ENCODE measurements at places on chromosomes 5 and 9.

GRCh38 chr9:130482463-130482862, 37.7 kb downstream of the ASS1 start:
- no peak for DNase-seq

GRCh38 chr5:19977099-19977498, 10.9 kb downstream of the CDH18 start:
- peak; percentile 94 for DNase-seq

- DNase-seq: no peak
These were observed 357.7 kb downstream of the NPR3 start for GRCh38 chr5:33068786-33069185.

GRCh38 chr5:52825826-52826225, 38.1 kb downstream of the ITGA1 start:
- DNase-seq: no peak

DNA sequence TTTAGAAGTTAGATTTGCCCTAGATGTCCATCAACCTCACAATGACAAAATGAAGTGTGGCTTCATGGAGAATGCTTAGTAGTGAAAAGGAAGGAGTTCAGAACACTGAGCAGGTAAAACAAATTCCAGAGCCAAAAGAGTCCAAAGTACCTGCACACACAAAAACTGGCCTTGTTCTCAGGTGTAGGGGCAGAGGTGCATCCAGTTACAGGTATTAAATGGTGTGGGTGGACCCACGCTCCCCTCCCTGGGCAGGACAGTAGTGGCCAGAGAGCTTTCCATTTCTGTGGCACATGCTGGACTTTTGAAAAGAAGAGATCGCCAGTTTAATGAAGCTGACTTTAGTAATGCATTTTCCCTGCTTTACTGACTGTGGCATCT, 47.2 kb downstream of the SECISBP2 start:
- no peak for DNase-seq

DNA sequence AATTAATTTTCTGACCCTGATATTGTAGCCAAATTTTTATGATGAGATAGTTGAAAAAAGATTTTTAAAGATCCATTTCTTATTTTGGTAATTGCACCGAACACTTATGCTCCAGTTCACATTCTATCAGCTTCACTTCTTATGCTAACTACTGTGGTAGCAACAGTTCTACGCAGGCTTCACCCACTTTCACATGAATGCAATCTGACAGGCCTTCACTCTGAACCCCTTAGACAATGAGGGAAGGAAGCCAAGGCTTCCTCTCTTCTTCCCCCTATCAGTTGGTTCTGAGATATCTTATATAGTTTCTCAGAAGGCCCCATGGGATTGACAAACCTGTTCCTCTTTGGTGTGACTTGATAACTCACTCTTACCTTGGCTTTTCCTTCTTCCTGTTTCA, 185.8 kb downstream of the CETN3 start:
- DNase-seq: no peak

- DNase-seq: no peak
These were observed 199.6 kb downstream of the DCP2 start for GRCh38 chr5:113176196-113176595.

DNA sequence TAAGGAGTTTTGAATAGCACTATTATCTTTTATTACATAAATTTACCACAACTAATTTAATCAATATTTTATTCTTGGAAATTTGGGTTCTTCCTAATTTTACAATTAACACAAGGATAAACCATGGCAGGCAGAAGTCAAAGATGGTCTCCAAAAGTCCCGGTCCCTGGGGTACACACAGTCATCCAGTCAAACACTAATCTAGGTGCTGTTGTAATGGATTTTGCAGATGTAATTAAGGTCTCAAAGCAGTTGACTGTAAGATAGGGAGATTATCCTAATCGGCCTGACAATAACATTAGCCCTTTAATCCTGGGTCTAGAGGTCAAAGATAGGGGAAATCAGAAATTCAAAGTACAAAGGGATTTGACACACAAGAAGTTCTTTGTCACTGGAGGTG, 57.5 kb upstream of the HTR1A start:
- no peak for DNase-seq

- no peak for DNase-seq
These were observed 626.7 kb downstream of the CCDC171 start for GRCh38 chr9:16179566-16179965.

- DNase-seq: no peak
These were observed at the start of gene PLPP7 for GRCh38 chr9:131289301-131290035. PLPP7 (plus strand) TSS chr9:131289723; CDS start chr9:131289998, 275 bp downstream.

- DNase-seq: no peak
These were observed 139.4 kb downstream of the ATG10 start for GRCh38 chr5:82111191-82111590.

- no peak for DNase-seq
These were observed 83.0 kb upstream of the FCN1 start for GRCh38 chr9:135000647-135001245.

- no peak for DNase-seq
These were observed 401.2 kb downstream of the IRX1 start for GRCh38 chr5:3996707-3997336.

- DNase-seq: no peak
These were observed 167.7 kb upstream of the MRPS30 start for GRCh38 chr5:44640945-44641456.

- DNase-seq: peak; percentile 23
These were observed 372.8 kb upstream of the SLC30A5 start for GRCh38 chr5:68720884-68721610.

DNA sequence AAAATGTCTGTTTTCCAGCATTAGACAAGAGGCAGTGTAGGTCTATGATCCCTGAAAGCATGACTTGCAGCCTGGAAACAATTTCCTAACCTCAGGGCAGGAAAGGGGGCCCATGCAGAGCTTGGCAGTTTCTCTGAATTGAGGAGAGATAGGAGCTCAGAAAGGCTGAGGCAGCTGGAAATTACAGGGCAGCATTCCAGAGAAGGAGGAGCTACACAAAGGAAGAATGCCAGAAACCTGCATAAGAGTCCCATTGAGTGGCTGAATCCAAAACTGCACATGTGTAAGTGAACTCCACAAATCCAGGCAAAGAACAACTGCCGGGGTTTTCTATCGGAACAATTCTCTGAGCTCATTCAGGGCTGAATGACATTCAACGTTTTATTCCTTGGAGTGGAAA, 346.8 kb downstream of the PIK3R1 start:
- peak; percentile 61 for DNase-seq

DNA sequence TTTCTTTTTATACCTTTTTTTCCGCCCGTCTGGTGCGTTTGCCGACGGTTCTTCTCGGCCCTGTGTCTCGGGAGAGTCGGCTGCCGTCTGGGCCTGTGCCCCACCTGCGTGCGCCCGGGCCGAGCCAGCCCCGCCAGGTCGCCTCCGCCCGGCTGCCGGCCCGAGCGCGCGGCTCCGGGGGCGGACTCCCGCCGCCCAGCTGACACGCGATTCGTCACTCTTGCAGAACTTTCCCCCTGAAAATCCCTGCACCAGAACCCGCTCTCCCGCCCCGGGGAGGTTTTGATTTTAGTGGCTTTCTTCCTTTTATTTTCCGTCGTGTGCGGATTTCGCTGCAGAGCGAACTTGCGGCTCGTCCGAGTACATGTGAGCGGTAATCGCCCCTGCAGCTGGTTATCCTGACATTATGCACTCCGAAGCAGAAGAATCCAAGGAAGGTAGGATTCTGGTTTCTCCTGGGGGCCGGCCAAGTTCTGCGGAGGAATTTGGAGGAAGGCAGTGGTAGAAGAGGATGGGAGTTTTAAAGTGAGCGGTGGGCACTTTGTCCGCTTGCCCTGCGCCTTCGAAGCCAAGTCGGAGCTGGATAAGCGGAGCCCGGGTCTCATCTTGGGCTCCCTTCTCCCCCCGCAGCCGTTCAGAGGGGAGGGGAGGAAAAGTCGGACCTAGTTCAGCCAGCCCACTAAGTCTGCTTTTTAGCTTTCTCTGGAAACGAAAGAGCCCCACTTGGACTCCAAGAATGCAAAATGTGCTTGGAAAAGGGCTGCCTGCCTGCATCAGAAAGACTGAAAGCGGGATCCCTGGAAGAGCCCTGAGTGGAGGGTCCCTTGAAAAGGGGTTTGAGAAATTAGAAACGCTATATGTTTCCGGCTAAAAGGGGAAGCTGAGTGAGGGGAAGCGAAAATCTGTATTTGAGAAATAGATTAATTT, at the start of gene TNFAIP8:
TNFAIP8 (plus strand) TSS at position 335 of the 927 bp plus-strand sequence; CDS start at position 407, 72 bp downstream.
- DNase-seq: no peak

- no peak for DNase-seq
These were observed 462.6 kb upstream of the PAPPA start for GRCh38 chr9:115690786-115691496.

- DNase-seq: no peak
These were observed 16.0 kb downstream of the CTSL start for GRCh38 chr9:87741891-87742290.

DNA sequence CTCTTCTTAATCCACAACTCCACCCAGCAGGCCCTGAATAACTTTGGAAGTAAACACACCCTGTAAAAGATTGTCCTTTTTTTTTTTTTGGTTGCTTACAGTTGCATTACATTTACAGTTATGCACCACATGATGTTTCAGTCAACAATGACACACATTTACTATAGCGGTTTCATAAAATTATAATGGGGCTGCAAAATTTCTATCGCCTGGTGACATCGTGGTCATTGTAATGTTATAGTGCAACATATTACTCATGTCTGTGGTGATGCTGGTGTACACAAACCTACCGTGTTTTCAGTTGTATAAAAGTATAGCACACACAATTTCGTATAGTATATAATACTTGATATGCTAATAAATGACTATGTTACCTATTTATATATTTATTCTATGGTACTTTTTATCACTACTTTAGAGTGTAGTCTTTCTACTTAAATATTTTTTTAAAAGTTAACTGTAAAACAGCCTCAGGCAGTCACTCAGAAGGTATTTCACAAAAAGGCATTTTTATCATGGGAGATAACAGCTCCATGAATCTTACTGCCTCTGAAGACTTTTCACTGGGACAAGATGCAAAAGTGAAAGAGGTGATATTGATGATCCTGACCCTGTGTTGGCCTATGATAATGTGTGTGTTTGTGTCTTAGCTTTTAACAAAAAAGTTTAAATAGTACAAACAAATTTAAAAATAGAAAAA, 695.4 kb upstream of the CDH18 start:
- no peak for DNase-seq

DNA sequence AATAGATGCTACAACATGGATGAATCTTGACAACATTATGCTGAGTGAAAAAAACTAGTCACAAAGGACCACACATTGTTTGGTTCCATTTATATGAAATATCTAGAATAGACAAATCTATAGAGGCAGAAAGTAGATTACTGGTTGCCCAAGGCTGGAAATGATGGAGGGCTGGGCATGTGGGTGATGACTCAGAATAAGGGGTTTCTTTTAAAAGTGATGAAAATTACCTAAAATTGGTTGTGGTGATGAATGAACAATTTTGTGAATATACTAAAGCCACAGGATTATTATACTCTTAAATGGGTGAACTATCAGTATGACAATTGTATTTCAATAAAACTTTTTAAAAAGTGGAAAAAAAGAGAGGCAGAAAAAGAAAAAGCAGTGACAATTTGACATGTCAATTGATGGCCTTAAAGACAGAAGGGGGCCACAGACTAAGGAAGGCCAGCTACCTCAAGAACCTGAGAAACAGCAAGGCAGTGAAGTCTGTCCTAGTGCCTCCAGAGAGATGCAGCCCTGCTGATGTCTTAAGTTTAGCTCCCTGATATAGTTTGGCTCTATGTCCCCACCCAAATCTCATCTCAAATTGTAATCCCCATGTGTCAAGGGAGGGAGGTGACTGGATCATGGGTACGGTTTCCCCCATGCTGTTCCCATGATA, 182.7 kb downstream of the PIK3R1 start:
- DNase-seq: no peak

- DNase-seq: no peak
These were observed 14.8 kb downstream of the PDGFRB start for GRCh38 chr5:150140830-150141229.

DNA sequence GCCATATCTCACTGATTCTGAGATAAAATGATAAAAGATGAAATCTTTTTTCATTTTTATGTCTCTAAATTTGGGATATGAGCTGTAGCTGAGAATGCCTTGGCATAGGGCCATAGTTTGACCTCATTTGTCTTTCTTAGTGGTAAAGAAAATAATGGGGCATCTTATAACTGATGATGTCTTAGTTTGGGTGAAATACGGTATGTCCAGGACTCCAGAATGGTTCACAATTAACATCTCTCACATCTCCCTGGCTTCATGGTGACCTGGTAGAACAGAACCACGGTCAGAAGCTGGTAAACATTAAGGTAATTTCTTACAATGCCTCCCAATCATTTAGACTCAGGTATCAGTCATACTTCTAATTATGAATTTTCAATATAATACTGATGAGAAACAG, 250.8 kb downstream of the MAT2B start:
- DNase-seq: no peak

GRCh38 chr9:7960320-7961050, 160.9 kb upstream of the DMAC1 start:
- DNase-seq: no peak

- DNase-seq: no peak
These were observed 166.5 kb downstream of the MAPKAP1 start for GRCh38 chr9:125540497-125540896.

DNA sequence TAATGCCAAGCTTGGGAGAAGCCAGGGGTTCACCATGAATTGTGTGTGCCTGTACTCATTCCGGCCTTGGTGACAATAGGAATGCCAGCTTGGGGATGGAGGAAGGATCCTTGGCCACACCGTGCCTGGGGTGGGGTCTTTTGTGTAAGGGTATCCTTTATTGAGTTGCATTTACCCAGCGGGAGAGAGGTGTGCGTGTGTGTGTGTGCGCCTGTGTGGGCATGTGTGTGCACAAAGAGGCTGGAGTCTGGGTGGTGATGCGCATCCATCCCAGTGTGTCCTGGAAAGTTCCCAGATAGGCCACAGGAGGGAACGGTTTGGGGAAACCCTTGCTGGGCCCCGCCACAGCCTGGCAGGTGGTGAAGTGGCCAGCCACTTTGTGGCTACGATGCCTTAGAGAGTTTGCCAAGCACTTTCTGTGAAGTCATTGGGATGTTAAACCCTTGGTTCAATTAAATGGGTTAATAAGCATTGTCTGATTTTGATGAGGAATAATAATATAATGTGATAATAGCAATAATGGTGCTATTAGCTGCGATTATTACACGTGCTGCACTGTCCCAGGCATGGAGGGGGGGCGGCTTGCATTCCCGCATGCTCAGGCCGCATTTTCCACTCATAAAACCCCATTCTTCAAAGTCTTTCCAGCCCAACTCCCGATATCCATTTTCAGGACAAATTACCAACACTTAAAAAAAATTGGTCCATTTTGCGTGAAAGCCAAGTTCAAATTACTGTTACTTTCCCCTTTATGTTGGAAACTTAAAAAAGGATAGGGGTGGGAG, 13.7 kb downstream of the PITX1 start:
- no peak for DNase-seq

DNA sequence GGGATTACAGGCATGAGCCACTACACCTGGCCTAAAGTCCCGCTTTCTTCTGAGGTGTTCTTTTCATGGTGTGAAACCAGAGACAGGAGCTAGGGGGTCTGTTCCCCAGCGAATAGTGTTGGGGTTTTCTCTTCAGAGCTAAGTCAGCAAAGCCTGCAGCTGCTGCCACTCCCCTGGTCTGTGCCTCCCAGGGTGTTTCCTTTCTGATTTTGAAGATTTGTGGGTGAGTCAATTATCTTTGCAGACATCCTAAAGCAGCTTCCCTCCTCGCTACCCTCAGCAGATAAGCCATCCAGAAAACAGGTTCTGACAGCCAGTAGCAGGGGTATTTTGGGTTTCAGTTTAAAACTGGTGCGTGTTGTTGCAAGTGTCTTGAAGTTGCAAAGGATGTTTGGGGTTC, 72.0 kb upstream of the IQGAP2 start:
- DNase-seq: no peak

Data from NCI-H446 (cell line).